ENCODE measurements at places on chromosomes 2 and 18. TPM values are rescaled to one million over a fixed set of nuclear protein-coding genes. Genes with fewer than 3 reads are reported as not detected.

The CRYGC gene
- total RNA-seq: not detected

The SCTR gene
- total RNA-seq: not detected

The ITGB6 gene
- total RNA-seq: not detected

The UGT1A8 gene
- total RNA-seq: not detected

The C2orf69 gene
- 18.3 TPM for total RNA-seq

The KIAA2012 gene
- not detected for total RNA-seq

The SCYGR4 gene
- total RNA-seq: 0.14 TPM

The TFPI gene
- 219 TPM for total RNA-seq

The XIRP2 gene
- total RNA-seq: not detected

The KCNK3 gene
- total RNA-seq: 1.2 TPM

The ARHGEF4 gene
- total RNA-seq: 4.2 TPM

The MERTK gene
- 1.2 TPM for total RNA-seq

The GAD1 gene
- not detected for total RNA-seq

The RAB6D gene
- total RNA-seq: 0.10 TPM

The CKAP2L gene
- 22.6 TPM for total RNA-seq

The DNPEP gene
- total RNA-seq: 50.8 TPM

The LOXHD1 gene
- not detected for total RNA-seq

The LCT gene
- 0.02 TPM for total RNA-seq

The POTEC gene
- total RNA-seq: not detected

The PID1 gene
- total RNA-seq: 24.8 TPM

The FAM117B gene
- total RNA-seq: 2.4 TPM

The ABHD3 gene
- total RNA-seq: 8.8 TPM

The BOLL gene
- total RNA-seq: not detected

The PCARE gene
- total RNA-seq: not detected

The CD226 gene
- total RNA-seq: 45.5 TPM

The GALR1 gene
- total RNA-seq: not detected

The TTN gene
- total RNA-seq: 2.0 TPM

The MC4R gene
- not detected for total RNA-seq

The SRD5A2 gene
- 0.05 TPM for total RNA-seq

The TTR gene
- total RNA-seq: not detected

The DUSP2 gene
- 11.1 TPM for total RNA-seq

The HES6 gene
- total RNA-seq: 10.5 TPM

The ABI2 gene
- 52.6 TPM for total RNA-seq

The ANKRD53 gene
- not detected for total RNA-seq

The EN1 gene
- total RNA-seq: not detected

The SFTPB gene
- not detected for total RNA-seq

The GPR39 gene
- 0.49 TPM for total RNA-seq
